ENCODE measurements at places on chromosomes 1 and 21.

DNA sequence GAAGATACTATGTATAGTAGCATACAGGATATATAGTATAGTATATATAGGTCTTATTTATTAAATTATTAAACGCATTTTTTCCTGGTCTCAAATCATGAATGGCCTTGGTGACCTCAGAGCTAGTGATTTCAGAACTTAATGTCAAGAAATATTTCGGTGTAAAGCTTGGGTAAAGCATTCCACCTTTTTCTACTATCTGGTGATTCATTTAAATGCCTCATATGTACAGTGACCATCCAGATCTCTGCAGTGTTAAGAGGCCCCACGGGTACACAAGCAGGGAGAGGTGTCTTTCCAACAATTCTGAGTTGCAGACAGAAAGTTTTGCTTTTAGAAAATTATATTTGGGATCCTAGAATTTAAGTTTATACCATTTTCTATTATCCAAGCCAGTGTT, 626.5 kb downstream of the PTPRC start:
- DNase-seq, result no peak

GRCh38 chr1:202811296-202812175, 782 bp downstream of the PCAT6 start:
- DNase-seq, result peak; percentile 37

DNA sequence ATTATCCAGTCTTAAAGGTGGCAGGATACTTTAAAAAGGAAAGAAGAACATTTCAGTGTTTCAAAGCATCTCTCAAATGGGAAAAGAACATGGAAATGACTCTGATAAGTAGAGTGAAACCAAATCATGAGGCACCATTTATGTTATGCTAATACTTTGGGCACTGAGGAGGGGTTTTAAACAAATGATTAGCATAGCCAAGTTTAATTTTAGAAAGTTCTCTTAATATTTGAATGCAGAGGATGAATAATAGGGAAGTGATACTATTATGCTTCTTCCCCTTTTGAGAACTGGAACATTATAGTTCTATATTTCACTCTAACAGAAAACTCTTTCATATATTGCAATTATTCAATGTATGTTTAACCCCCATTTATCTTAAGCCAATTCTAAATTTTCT, 1181.9 kb upstream of the PRMT6 start:
- DNase-seq, result no peak

- no peak for DNase-seq
These were observed 220.7 kb upstream of the HOOK1 start for GRCh38 chr1:59593798-59594790.

GRCh38 chr1:240074422-240074821, 17.3 kb upstream of the FMN2 start:
- DNase-seq, result no peak

GRCh38 chr1:212037900-212038299, 2.4 kb downstream of the DTL start:
- no peak for DNase-seq

DNA sequence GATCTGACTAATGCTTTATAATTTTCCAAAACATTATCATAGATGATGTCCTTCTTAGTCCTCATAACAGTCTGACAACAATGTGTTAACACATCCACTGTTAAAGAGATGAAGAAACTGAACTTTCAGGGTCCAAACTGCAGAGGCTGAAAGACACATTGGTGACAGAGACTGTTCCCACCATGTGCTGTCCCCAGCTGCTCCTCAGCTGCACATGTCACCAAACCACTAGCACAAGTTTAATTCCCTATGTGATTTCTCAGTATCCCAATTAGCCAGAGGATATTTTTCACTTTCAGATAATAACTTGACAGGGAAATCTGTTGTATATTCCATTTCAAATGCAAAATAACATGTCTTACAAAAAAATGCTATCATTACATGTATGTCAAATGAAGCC, 24.6 kb downstream of the LAMC2 start:
- DNase-seq, result no peak

All from dorsolateral prefrontal cortex (tissue), 122 donors.